ENCODE measurements at places on chromosomes 4 and X. TPM values are rescaled to one million over a fixed set of nuclear protein-coding genes. Genes with fewer than 3 reads are reported as not detected.

The ZNF41 gene
- 10.6 TPM for total RNA-seq

GRCh38 chr4:82630079-82630478 lies 68.3 kb upstream of the TMEM150C start:
- H3K4me3 ChIP-seq = no peak overlapping the region
- no peak for DNase-seq
- H3K27ac ChIP-seq = no peak overlapping the region
- no peaks in the 10 kb centered on the region for H3K4me1 ChIP-seq
- H3K36me3 ChIP-seq = no peaks in the 10 kb centered on the region

The NAP1L3 gene
- total RNA-seq = 1.6 TPM

GRCh38 chrX:13933352-13933751 lies 96.3 kb downstream of the GEMIN8 start:
- no peaks in the 10 kb centered on the region for H3K36me3 ChIP-seq
- H3K4me1 ChIP-seq = peaks cover 2% of the 10 kb centered on the region
- H3K27me3 ChIP-seq = peaks cover 16% of the 10 kb centered on the region
- H3K4me3 ChIP-seq = no peak overlapping the region
- no peak for DNase-seq
- H3K27ac ChIP-seq = no peak overlapping the region

DNA sequence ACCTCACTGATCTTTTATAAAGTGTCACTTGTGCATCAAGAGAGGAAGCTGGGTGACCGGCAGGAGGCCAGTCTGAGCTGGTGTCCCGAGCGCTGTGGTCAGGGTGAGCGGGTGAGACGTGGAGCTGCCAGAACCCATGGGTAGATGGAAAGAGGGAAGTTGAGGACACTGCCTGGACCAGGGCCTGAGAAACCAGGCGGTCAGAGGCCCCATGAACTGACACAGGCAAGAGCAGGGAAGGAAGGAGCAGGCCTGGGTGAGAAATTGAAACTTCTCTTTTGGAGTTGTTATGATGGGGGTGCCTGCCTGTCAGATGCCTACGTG lies 192.6 kb downstream of the AFAP1 start:
- H3K27ac ChIP-seq = no peak overlapping the region
- DNase-seq = no peak
- no peaks in the 10 kb centered on the region for H3K36me3 ChIP-seq
- no peaks in the 10 kb centered on the region for H3K27me3 ChIP-seq

The PGAM4 gene
- total RNA-seq = 0.56 TPM

- H3K4me3 ChIP-seq = no peak overlapping the region
- peaks cover 13% of the 10 kb centered on the region for H3K36me3 ChIP-seq
- H3K27me3 ChIP-seq = no peaks in the 10 kb centered on the region
- no peak for DNase-seq
- no peaks in the 10 kb centered on the region for H3K4me1 ChIP-seq
- no peak overlapping the region for H3K27ac ChIP-seq
These were observed 100.2 kb downstream of the MAB21L2 start for GRCh38 chr4:150682126-150682525.
